ACHN (cell line): ENCODE measurements at places on chromosomes 11 and 22.

DNA sequence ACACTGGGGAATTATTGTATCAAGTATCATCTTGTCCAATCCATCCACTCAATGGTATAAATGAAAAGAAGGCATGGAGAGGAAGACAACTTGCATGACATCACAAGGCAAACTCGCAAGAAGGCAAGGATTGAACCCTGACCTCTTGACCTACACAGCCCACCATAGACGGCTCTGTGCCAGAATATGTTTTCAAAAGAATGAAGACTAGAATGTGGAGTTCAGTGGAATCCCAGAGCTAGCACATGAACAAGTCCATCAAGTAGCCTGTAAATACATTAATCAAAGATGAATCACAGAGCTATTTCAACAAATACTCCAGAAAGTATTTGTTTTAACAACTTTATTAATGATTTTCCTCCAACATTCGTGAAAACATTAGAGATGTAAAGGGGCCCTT, 189.7 kb downstream of the GUCY1A2 start:
- DNase-seq: no peak

GRCh38 chr11:36492724-36493304, 17.3 kb downstream of the TRAF6 start:
- DNase-seq: peak; percentile 39

DNA sequence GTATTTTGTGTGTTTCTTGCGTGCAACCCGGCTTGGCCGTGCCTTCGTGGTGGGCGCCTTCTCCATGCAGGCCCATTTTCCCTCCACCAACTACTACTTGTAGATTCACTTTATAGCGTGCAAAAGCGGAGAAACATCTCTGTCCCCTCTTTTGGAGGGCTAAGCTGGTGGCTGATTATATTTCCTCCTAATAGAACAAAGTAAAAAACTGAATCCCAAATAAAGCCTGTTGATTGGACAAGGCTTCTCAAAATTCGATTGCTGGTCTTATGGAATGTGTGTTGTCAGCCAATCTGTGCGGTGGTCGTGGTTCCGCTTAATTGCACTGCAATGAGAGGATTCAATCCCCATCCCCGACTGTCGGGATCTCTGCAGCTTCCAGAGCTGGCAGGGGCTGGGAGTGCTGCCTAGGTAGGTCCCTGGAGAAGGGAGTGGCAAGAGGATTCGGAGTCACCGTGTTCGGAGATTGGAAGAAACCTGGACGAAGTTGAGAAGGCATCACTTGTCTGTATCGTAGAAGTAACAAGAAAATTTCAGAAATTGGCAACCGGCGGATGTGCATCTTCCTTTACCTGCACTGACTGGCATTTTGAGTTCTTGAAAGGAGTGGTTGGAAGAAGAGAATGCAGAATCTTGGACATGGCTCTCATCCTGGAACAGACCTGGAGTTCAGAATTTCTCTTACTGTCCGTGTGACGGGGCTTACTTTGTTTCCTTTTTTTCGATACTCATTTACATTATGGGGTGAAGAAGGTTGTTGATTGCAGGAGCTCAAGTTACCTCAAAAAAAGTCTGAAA, 1.1 kb downstream of the HMGXB4 start:
- DNase-seq: no peak

DNA sequence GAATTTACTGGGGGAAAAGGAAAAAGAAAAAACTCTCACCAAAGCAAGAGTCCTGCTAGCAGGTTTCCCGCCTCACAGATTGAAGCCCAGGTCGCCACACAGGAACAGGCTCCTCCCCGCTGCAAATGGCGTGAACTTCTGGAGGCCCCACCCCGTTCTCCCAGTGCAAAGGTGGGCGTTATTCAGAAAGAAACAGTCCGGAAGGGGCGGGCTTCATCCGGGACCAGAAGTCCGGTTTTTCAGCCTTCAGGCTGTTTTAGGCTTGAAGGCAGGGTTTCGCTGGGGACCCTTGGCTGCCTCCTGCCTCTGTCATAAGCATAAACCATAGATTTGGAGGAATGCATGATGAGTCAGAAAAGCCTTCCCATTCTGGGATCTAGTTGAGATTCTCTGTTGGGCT, 148.3 kb upstream of the POU2AF2 start:
- DNase-seq: no peak

DNA sequence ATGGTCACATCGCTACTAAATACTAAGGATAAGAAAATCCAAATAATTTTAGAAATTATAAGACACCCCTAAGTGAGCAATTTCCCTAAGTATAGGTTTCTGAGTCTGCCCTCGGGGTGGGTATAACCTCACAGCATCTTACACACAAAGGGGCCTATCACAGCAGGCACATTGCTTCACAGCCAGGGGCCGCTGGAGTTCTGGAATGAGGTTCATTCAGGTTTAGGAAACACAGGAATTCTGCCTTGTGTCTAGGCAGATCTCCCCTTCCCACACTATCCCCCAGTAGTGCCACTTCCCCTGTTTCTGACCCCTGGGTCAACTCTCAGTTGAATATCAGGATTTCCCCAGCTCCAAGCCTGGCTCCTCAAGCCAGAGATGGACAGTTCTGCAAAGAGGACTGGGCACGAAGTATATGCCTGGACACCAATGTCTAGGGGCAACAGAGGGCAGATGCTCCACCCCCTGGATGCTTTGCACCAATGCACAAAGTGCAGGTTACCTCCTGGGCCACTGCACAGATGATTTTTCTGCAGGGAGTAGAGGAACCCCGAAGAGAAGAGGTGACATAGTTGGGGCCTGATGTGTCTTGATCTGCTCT, 11.4 kb downstream of the TUBA8 start:
- DNase-seq: no peak

GRCh38 chr11:74373382-74373781, 24.9 kb downstream of the PGM2L1 start:
- DNase-seq: no peak

GRCh38 chr11:69801513-69802335, 17.5 kb downstream of the FGF3 start:
- peak; percentile 9 for DNase-seq

GRCh38 chr22:28817919-28818859, 17.8 kb upstream of the XBP1 start:
- no peak for DNase-seq
